GM04504 (cell line): ENCODE measurements at places on chromosomes 13 and 19.

GRCh38 chr19:51295382-51296126 is 15.9 kb upstream of the IGLON5 start:
- DNase-seq, result no peak

DNA sequence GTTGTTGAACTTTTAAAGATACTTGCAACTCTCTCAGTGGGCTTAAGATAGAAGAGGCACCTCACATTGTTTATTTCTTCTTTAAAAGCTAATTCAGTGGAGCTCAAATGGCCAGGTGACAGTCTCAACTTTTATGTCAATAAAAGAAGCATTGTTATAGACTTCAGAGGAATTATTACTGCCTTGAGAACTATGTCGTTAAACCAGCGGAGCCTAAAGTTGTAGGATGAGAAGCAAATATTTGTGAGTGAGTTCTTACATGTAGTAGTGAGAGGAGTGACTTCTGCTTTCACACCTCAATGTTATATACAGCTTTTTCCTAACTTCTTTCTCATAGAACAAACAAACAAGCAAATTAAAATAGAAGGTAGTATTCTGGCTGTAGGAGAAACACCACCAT is 31.2 kb upstream of the DGKH start:
- no peak for DNase-seq

- DNase-seq, result no peak
Observed at GRCh38 chr19:54600212-54600611, 6.8 kb downstream of the LILRA1 start.

GRCh38 chr13:27242702-27243101 is 8.7 kb upstream of the RPL21 start:
- DNase-seq, result no peak

- DNase-seq, result no peak
Observed at GRCh38 chr19:18108897-18109296, 11.3 kb downstream of the MAST3 start.

DNA sequence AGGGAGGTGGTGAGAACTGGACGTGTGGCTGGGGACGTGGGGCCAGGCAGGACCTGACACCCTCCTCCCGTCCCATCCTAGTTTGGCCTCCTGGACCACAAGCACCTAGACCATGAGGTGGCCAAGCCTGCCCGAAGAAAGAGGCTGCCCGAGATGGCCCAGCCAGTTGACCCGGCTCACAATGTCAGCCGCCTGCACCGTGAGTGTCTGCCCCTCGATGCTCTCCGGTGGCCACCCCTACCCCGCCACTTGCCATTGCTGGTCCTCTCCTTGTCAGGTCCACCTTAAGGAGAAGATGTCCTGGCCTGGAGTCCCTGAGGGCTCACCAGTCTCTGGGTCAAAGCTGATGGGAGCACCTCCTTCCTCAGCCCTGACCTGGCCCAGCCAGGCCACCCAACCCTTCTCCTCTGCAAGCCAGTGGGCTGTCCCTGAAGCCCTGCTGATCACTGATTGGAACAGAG is 2.2 kb downstream of the ANGPTL4 start:
- DNase-seq, result no peak

GRCh38 chr13:26184791-26185250 is 37.3 kb downstream of the RNF6 start:
- DNase-seq, result peak; percentile 40

DNA sequence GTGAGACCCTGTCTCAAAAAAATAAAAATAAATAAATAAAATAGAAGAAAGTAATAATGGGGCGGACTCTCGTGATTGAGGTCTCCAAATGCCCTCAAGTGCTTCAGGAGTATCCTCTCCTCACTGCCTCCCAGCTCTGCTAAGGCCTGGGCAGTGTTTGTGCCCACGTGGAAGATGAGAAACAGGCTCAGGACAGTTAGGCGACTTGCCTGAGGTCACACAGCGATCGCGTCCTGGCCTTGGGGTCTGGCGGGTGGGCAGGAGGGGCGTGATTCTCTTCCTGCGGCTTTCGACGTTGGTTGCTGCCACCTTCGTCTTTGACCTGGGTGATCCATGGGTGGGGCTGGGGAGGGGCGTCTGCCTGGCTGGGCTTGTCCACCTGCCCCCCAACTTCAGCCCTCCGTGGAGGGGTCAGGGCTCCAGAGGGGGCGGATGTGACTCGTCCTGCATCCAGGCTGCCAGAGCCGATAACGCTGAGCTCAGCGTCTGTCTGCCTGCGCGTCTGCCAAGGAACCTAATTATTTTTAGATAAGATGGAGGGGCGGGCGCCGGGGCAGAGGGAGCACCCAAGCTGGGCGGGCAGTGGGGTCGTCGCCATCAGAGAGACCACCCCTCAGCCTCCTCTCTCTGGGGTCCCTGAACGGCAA is 56.9 kb downstream of the NFIC start:
- no peak for DNase-seq

- peak; percentile 8 for DNase-seq
Observed at GRCh38 chr19:20247016-20247683, 80.1 kb downstream of the ZNF486 start.

DNA sequence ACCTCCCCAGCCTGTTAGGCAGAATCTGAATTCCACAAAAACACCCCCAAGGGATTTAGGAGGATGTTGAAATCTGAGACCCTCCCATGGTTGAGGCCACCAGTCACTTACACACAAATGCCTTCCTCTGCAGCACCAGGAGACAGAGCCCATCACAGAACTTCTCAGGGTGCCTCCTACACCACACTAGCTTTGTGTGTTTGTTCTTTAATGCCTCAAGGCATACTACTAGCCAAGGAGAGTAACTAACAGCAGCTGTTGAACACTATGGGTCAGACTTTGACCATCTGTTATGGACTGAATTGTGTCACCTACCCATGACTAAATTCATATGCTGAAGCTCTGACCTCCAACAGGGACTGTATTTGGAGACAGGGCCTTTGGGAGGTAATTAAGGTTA is 9.5 kb upstream of the MED26 start:
- DNase-seq, result no peak

- DNase-seq, result no peak
Observed at GRCh38 chr19:28949535-28949934, 263.4 kb downstream of the UQCRFS1 start.

- no peak for DNase-seq
Observed at GRCh38 chr13:109803825-109804224, 17.4 kb upstream of the IRS2 start.

DNA sequence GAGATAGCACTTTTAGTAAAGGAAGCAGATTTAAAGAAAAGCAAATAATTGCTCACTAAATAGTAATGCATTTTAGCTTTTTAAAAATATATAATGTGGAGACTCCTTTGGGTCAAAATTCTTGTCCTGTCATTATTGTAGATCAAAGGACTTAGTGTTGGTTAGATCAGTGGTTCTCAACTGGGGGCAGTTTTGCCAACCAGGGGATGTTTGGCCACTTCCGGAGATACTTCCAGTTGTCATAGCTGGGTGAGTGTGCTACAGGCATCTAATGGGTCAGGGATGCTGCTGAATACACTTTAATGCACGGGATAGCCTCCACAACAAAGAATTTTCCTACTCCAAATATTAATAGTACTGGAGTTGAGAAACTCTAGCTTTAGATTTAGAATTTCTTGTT is 126.8 kb downstream of the LMO7 start:
- no peak for DNase-seq

GRCh38 chr19:37778613-37779126 is 716 bp downstream of the ZNF573 start:
- DNase-seq, result no peak

- no peak for DNase-seq
Observed at GRCh38 chr13:34207872-34208271, 389.9 kb downstream of the RFC3 start.

DNA sequence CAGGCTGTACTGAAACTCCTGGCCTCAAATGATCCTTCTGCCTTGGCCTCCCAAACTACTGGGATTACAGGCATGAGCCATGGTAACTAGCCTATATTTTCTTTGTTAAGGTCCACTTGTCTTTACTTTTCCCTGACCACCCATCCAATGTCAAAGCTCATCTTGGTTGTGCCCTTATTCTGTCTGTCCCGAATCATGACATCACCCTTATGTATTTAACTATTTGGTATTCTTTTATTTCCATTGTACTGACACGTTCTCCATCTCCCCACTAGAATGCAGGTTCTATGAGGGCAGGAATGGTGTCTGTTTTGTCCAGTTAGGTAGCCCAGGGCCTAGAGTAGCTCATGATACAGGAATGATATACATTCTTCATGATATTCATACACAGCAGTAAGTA is 104.8 kb downstream of the ZNF536 start:
- no peak for DNase-seq

DNA sequence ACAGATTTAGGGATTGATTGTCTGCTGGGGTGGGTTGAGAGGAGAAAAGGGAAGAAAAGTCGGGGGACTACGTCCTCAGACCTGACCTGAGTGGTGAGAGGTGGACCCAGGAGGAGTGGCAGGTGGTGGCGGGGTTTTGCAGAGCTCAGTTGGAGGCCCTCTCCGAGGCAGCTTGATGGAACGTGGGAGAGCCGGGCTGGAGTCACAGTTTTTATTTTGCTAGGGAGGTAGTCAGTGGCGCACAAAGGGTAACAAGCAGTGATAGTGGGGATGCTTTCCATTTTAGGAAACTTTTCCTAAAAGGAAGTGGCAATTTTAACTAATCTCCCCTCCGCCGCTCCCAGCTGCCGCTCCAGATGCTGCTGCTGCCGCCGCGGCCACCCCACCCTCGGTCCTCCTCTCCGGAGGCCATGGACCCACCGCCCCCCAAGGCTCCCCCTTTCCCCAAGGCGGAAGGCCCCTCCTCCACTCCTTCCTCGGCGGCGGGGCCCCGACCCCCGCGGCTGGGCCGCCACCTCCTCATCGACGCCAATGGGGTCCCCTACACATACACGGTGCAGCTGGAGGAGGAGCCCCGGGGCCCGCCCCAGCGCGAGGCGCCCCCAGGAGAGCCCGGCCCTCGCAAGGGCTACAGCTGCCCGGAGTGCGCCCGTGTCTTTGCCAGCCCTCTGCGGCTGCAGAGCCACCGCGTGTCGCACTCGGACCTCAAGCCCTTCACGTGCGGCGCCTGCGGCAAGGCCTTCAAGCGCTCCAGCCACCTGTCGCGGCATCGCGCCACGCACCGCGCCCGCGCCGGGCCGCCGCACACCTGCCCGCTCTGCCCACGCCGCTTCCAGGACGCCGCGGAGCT is 1.1 kb upstream of the ZNF581 start:
- DNase-seq, result no peak
